ENCODE measurements at places on chromosomes 12 and 14.

DNA sequence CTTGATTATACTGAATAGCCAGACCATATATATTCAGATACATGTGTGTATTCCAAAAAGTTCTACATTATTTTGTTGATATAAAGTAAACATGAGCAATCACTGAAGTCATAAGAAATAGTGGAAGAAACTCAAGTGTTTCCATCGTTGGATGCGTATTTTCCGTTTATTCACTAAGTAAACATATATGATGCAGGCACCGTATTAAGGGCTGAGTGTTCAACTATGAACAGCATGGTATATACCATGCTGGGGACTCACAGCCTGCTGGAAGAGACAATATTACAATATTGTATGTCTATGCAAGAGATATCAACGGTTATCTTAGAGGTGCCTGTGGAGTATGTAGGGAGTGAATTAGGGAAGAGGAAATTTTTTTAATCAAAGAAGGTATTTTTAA is 1.2 kb downstream of the PYROXD1 start:
- DNase-seq: no peak

DNA sequence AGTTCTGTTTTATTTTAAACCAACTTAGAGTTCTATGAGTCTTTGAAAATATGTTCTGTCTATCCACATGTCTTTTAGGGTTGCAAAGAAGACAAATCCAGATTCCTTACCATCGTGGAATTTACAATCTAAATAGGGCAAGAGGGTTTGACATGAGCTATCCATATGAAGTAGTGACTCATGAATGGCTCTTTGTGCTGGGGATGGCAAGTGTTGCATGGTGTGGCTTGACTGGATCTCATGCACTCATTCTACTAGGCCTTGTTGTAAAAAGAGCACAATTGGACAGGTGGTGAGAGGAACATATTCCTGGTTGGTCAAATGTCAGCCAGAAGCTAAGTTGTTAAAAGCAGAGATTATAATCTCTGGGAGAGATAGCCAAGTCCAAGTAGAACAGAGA is 509.1 kb downstream of the DIO2 start:
- DNase-seq: no peak

DNA sequence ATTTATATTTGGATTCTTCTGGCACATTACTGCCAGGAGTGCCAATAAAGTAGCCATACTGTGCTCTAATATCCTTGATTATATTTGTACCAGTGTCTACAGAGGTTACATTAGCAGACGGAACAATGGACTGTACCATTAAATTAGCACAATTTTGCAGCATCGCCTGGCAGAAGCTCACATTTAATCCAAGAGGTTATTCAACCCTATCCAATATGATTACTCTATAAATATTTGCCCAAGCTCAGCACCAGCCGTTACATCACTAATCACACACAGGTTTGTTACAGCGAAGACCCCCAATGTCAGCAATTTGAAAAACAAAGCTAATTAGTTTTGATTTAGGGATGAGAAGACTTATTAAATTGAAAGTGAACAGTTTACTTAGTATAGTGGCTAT is 16.9 kb upstream of the MGST1 start:
- no peak for DNase-seq

- DNase-seq: no peak
Observed at GRCh38 chr12:85963326-85963725, 89.2 kb downstream of the NTS start.

GRCh38 chr12:109735825-109736551 is 22.4 kb downstream of the FAM222A start:
- DNase-seq: no peak
